ENCODE measurements at places on chromosomes 2 and 18.

GRCh38 chr18:24486684-24487083, 26.2 kb downstream of the HRH4 start:
- no peak for DNase-seq

DNA sequence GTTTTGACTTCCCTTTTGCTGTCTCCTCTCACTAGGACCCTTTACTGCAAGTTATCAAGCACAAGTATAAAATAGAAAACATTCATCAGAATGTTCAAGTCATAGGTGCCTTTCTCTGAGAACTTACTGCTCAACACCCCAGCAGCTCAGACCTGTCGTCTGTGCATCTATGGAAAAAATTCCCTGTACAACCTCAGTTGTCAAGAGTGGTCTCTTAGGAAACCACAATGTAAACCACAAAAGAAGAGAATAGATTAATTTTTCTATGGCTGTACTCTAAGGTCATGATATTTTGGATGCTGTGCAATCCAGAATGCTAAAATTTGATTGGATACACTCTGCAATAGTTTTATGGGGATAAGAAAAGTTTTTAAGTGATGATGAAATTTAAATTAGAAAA, 84.1 kb downstream of the RBMS1 start:
- DNase-seq = no peak

DNA sequence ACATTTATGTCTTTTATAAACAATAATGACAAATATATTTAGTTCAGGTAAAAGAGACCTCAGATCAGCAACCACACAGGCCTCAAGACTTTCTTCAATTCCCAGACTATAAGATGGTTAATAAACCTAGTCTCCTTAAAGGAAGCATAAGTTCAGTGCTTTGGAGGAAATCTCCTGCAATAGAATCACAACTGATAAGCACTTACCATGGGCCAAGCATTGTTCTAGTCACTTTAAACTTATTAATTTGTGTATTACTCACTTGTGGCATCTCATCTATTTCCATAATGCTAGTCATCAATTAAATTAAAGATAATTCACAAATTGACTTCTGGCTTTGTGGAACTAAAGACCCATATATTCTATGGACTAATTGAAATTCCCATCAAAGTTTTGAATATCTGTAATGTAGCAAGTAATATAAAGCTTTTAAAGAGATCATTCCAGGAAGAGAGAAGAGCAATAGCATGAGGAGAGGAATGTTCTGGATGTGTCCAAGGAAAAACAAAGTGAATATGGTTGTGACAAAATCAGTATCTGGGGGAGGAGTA, 42.2 kb downstream of the COL3A1 start:
- no peak for DNase-seq

GRCh38 chr18:78327643-78328042, 652.0 kb upstream of the SALL3 start:
- no peak for DNase-seq

- DNase-seq = no peak
Measured at GRCh38 chr18:33652635-33653034, 74.6 kb downstream of the ASXL3 start.

- DNase-seq = no peak
Measured at GRCh38 chr2:47639467-47639866, 143.5 kb upstream of the MSH6 start.

DNA sequence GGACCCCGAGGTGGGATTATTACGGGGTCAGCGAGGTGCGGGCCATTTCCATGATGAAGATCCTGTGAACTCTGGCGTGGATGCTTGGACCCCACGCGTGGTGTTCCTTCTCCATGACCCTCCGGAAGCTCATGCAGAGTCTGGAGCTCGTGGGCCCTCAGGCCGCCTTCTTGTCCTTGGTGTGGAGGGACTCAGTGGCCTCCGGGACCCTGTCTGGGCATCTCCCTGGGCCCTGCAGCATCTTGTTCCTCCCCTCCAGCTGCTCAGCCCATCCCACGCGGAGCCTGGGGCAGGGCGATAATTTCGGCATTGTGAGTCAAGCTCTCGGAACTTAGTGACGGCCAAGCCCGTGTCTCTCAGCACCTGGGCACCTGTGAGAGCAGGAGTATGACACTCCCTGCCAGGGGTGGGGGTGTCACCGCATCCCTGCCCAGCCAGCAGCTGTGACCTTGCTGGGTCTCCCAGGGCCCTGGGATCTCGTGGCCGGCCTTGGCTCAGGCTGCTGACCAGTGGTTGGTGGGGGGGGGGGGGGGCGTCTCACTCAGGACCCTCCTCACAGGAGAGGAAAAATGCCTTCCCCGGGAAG, 24.6 kb downstream of the RTP5 start:
- no peak for DNase-seq

DNA sequence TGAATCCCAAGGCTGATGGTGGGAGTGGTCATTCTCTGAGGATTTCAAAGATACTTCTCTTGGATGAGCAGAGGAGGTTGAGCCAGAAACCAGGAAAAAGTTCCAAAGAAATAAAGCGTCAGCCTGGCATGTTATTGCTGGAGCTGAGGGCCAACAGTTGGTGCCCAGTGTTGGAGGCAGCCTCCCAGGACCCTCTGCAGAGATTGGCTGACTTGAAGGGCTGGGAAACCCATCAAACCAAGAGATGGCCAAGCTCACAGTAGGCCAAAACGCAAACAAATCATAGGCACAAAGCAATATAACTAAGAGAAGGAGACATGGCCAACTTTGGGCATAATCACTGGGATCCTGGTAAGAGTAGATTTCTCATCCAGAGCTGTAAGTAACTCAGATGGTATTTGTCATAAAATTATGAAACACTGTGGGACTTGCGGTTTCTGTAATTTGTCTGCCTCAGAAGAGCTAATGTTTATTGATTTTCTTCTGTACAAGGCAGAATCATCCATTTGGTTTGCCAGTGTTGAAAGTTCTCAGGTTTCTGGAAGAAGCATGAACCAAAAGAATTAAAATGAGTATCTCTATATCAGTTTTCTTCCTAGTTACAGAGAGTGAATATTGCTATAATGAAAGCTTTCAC, 108.3 kb downstream of the ATL2 start:
- DNase-seq = no peak

GRCh38 chr18:11307716-11308115, 158.3 kb upstream of the PIEZO2 start:
- no peak for DNase-seq

- DNase-seq = no peak
Measured at GRCh38 chr2:2573658-2574293, 242.7 kb upstream of the MYT1L start.

DNA sequence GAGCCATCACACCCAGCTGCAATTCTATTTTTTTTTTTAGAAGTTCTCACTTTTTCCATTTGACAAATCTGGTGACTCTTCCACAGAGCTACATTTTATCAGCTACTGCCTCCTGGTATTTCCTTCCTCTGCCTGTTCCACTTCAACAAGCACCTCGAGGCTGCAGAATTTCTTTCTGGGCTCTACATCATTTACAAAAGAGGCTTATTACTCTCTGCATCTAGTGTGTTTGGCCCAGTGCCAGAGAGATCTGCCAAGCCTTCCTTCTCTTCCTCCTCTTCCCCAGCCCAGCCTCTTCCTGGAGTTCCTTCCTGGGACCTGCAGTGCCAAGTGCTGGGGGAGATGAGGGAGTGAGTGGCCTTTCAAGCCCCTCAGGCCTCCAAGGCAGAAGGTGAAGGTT, 119.6 kb upstream of the ITGA6 start:
- no peak for DNase-seq

DNA sequence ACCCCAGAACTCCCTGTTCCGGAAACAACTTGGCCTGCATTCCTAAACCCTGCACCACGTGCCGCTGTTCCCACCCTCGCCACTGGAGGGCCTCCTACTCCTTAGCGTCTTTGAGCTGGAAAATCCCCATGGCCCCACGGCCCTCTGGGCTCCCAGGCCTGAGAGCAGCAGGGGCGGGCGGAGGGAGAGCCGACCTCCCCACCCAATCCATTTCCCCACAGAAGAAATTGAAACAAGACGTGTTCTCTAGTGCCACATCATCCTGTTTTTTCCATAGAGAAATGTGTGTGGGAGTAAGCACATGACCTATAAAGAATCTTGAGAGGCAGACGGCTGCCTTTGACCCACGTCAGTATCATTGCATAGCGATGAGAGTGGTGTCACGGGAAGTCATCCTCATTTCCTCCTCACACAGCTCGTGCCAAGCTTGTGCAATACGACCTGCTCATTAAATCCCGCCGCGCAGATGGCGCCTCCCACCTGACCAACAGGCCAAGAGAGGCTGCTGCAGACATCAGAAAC, 79.2 kb downstream of the LAMA1 start:
- DNase-seq = peak; percentile 88

DNA sequence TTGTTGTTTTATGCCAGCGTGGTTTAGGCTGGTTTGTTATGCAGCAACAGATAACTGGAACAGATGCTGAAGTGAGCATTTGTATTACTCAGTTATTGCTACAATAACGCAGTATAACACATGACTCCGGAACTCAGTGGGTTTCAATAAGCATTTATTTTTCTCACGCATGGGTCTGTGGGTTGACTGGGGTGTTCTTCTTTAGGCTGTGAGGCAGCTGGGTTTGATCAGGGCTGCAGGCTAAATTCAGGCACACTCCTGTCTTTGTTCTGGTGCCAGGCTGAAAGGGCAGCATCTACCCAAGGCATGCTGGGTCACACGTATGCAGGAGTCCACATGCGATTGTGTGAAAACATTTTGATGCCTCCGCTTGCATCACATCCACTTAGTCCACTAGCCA, 3.8 kb upstream of the SLC1A4 start:
- DNase-seq = peak; percentile 41

- DNase-seq = no peak
Measured at GRCh38 chr2:219798430-219798829, 171.0 kb downstream of the SLC4A3 start.

GRCh38 chr2:222264791-222265320, 33.9 kb downstream of the PAX3 start:
- no peak for DNase-seq

DNA sequence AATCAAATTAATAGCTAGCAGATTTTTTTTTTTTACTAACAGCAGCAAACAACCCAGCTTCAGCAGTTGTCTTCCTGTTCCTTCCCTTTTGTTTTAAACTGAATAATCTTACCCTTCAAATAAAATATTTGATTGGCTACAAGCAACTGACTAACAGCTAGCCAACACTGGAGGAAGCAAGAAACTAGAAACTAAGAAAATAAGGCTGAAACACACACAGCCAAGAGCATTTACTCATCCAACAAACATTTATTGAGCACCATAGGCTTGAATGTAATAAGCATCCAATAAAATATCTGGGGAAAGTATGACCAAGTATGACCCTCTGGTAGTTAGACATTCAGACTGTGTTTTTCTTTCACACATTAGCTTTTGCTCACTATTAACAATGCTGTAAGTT, 189.2 kb downstream of the CD226 start:
- no peak for DNase-seq

- no peak for DNase-seq
Measured at GRCh38 chr2:48750128-48750739, 5.3 kb downstream of the LHCGR start.

DNA sequence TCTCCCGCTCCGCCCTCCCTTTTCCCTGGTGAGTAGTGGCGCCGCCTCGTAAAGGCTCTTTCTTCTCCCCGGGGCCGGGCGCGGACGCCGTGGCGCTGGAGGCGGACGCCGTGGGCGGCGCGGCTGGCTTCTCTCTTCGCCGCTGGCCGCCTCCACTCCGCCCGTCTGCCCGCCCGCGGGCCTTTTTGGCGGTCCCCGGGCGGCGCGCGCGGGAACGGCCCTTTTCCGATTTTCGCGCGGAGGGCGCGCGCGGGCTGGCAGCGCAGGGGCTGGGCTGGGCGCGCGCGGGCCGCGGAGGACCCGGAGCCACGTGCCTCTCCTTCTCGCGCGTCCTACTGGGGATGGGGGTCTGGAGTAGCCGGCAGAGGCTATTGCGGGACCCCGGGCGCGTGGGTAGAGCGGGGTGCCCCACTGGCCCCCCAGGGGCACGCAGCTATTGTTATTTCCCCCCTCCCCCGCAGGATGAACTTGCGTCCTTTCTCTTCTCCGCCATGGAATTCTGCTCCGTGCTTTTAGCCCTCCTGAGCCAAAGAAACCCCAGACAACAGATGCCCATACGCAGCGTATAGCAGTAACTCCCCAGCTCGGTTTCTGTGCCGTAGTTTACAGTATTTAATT, 472 bp downstream of the SLC20A1 start:
- DNase-seq = no peak

DNA sequence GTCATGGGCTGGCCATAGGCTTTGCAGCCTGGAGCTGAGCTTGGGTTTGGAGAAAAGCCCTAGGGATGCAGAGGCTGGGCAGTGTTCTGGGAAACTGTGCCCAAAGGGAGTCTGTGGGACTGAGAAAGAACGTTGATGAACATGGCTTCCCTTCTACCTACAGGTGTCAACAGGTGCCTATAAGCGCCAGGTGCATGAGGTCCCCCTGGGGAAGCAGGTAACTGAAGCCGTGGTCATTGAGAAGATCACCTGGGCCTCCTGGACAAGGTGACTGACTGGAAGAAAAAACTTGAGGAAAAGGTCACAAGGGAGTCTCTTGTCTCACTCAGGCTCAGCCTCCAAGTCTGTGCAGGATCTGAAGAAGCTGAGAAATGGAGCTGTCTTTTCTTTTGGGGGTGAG, 83.4 kb downstream of the RTN4 start:
- DNase-seq = no peak

GRCh38 chr2:200421270-200421669, 88.6 kb downstream of the KCTD18 start:
- DNase-seq = no peak

GRCh38 chr2:129888896-129889295, 90.6 kb upstream of the RAB6C start:
- DNase-seq = no peak

DNA sequence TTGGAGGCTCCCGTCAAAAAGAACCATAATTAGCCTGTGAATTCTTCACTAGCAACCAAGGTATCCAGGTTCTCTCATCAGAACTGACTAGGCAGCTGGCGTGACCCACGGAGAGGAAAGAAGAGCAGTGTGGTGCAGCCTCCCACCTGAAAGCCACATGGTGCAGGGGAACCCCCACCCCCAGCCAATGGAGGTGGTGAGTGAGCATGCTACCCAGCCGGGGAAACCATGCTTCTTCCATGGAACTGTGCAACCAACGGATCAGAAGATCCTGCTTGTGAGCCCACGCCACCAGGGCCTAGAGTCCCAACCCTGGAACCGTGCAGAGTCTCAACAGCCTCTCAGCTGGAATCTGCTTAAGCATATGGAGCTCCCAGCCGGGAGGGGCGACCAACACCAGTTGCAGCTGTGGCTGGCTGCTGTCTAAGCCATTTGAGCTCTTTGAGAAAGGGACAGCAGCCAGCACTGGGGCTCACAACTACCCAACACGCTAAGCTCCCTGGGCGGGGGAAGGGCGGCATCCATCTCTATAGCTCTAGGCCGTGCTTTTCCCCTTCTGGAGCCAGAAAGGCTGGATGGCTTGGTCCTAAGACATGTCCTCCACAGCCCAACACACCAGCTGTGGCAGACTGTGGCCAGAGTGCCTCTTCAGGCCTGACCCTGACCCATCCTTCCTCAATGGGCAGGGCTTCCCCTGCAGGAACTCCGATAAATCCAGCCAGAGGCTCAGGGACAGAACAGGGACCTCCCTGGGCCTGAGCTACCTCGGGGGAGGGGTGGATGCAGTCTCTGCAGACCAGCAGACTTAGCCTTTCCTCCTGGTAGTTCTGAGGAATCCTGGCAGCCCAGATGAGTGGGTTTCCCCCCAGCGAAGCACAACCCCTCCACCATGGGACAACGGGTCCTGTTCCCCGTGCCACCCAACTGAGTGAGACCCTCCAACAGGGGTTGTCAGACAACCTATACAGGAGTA, 151.4 kb upstream of the NXPH2 start:
- DNase-seq = no peak
